Activated CD4-positive, alpha-beta memory T cell treated with anti-CD3 and anti-CD28 coated beads, Interleukin-2, amount 10 ng/mL, durations not matched to agents 7 days and 5 days (primary cell): ENCODE measurements at places on chromosomes 7 and 10.

- no peak for DNase-seq
Observed at GRCh38 chr7:100102950-100103840, 1.8 kb downstream of the AP4M1 start.

- no peak for DNase-seq
Observed at GRCh38 chr10:35456784-35457183, 120.5 kb downstream of the CCNY start.

- no peak for DNase-seq
Observed at GRCh38 chr10:88661018-88661417, 3.2 kb upstream of the LIPF start.

- DNase-seq: no peak
Observed at GRCh38 chr7:25926451-25926850, 225.5 kb upstream of the NFE2L3 start.

GRCh38 chr7:151437866-151438516, 1.9 kb downstream of the CRYGN start:
- DNase-seq: no peak

GRCh38 chr7:25541094-25541821, 313.0 kb upstream of the NPVF start:
- no peak for DNase-seq

GRCh38 chr7:116782177-116782711, 80.1 kb upstream of the CAPZA2 start:
- no peak for DNase-seq

DNA sequence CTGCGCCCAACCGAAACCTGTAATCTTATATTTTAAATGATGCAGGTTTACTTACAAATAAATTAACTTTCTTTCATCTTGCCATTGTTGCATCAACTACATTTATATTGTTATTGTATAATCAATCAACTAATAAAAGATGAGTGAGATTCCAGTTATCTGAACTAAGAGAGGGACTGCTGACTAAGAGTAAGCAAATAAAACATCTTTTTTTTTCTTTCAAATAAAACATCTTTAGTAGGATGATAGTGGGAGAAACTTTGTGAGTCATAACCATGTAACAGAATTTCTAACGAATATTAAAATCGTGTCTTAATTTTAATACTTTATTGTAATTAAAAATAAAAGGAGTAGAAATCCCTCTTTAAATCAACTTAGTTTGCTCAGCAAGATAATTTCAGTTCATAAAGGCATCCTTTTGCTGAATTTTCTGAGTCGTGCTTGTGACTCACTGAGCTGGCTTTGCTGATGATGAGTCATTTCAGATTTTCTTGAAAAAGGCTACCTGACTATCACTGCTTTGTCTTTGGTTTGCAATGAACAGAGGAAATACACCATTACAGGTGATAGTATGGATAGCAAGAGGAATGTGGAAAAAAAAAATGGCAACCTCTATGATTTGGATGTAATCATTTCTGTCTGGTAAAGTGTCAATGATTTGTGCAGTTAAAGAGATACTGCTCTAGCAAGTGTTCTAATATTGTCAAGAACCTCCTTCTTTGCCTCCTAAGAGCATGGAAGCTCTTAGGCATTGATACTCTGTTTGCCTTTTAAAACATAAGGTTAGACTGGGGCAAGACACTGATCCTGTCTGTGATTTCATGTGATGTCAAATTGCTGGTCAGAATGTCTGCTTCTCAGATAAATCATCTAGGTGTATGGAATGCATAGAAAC, 119.5 kb downstream of the GPR158 start:
- no peak for DNase-seq
